Naive thymus-derived CD8-positive, alpha-beta T cell (primary cell): ENCODE measurements at places on chromosomes 16 and 17. TPM values are rescaled to one million over a fixed set of nuclear protein-coding genes. Genes with fewer than 3 reads are reported as not detected.

The CCL5 gene
- total RNA-seq, result 87.4 TPM

The NPIPA2 gene
- 4.3 TPM for total RNA-seq

The INTS2 gene
- total RNA-seq, result 19.4 TPM

The GP2 gene
- total RNA-seq, result not detected

The SLC43A2 gene
- 20.8 TPM for total RNA-seq

The CHAD gene
- not detected for total RNA-seq

The SLC7A5 gene
- total RNA-seq, result 20.7 TPM

The SLC6A2 gene
- total RNA-seq, result not detected

The RNF222 gene
- 0.19 TPM for total RNA-seq

The AATK gene
- total RNA-seq, result not detected

The ST6GALNAC1 gene
- total RNA-seq, result not detected

The PLEKHH3 gene
- total RNA-seq, result not detected

The PIPOX gene
- total RNA-seq, result 7.3 TPM

The RPRML gene
- not detected for total RNA-seq

The CD300E gene
- not detected for total RNA-seq

The MYH2 gene
- not detected for total RNA-seq

The HS3ST3A1 gene
- total RNA-seq, result not detected

The TMEM11 gene
- total RNA-seq, result 15.8 TPM

The PRSS21 gene
- total RNA-seq, result 2.9 TPM

The INCA1 gene
- not detected for total RNA-seq

The ABCC11 gene
- total RNA-seq, result not detected

The ADAM11 gene
- total RNA-seq, result 0.86 TPM

The B3GNT9 gene
- 1.8 TPM for total RNA-seq

The SCGB1C2 gene
- total RNA-seq, result not detected

The LGALS9C gene
- not detected for total RNA-seq

The TPSD1 gene
- not detected for total RNA-seq

The CMTR2 gene
- 25.6 TPM for total RNA-seq

The CSF3 gene
- not detected for total RNA-seq
